ENCODE measurements at places on chromosomes 5 and 9. TPM values are rescaled to one million over a fixed set of nuclear protein-coding genes. Genes with fewer than 3 reads are reported as not detected.

ECPAS gene
- 53.5 TPM for total RNA-seq

GPR151 gene
- not detected for total RNA-seq

C9orf43 gene
- total RNA-seq: 0.47 TPM

CDKN2A gene
- not detected for total RNA-seq

DELE1 gene
- 108 TPM for total RNA-seq
